Activated CD4-positive, CD25-positive, alpha-beta regulatory T cell (primary cell): ENCODE measurements at places on chromosomes 13 and 19.

DNA sequence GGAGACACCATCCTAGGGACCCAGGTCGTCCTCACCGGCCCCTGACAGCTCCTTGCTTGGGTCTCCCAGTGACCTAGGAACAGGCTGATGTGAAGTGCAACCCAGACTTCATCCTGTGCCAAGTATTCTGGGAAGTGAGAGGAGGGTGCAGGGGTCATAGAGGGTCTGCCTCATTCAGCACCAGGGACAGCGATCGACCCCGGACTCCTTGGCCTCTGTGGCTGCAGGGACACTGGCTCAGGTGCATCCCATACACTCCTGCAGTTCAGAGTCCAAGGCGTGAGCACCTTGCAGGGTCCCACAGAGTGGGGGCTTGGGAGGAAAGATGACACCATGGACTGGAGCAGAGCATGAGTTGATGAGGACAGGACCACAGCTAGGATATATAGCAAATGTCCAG, 10.0 kb upstream of the OR10H2 start:
- no peak for DNase-seq

DNA sequence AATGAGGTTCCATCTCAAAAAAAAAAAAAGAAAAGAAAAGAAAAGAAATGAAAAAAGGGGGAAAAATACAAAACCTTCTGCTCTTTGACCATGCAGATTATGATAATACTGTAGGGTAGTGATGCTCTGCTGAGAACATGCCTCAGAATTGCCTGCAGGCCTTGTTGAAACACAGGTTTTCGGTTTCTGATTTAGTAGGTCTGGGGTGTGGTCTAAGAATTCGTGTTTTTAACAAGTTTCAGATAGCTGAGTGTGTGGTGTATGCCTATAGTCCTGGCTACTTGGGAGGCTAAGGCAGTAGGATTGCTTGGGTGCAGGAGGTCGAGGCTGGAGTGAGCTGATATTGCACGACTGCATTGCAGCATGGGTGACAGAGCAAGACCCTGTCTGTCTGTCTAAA, 14.9 kb upstream of the CYP2B6 start:
- no peak for DNase-seq

DNA sequence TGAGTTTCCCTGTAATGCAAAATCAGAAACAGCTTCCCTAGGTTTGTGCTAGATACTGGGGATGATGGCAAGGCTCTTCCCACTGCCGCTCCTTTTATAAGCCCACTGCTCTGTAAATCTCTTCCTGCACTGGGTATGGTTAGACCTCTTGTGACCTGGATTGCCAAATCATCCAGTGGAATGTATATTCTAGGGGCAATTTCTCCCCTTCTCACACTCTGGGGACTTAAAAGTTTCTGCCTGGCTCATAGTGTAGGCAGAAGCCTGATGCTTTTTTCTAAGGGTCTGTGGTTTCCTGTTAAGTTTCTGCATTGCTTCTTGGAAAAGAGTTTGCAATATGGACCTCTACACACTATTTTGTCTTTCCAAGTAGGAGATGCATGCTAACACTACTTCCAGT, 1582.0 kb upstream of the PCDH20 start:
- DNase-seq, result no peak

DNA sequence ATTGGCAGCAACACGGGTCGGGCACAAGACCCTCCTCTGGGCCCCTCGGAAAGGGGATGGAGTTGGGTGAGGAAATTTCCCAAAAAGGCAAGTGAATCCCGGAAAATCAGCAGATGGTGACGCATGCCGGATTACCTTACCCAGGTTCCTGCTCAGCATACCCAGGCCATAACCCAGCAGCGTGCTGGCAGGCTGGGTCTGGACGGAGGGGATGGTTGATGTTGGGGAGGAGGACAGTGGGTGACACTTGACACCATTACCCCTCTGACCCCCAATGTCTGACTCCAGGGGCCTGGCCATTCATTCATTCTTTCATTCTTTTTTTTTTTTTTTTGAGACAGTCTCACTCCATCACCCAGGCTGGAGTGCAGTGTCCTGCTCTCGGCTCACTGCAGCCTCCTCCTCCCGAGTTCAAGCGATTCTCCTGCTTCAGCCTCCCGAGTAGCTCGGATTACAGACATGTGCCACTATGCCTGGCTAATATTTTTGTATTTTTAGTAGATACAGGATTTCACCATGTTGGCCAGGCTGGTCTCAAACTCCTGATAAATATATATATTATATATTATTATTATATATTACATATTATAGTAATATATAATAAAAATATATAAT, 799 bp downstream of the PVR start:
- DNase-seq, result no peak

DNA sequence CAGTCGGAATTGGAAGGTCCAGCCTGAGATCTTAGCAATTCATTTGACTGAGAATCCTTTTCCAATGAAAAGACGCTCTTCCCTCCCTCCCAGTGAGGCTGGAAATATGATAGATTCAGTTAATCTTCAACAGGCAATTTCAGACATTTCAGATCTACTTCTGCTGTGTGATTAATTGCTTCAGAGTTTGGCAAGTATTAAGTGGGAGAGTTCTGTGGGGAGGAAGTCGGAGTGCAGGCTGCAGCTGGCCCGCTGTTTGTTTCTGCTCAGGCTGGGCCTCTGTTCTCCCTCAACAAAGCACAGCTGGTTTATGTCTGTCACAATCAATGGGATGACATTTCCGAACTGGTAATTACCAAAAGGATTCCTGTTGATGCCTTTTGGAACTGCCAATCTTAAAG, 178.2 kb downstream of the NDFIP2 start:
- DNase-seq, result no peak

GRCh38 chr19:47651691-47652090, 42.8 kb downstream of the BICRA start:
- no peak for DNase-seq

- no peak for DNase-seq
Observed at GRCh38 chr13:111922086-111922485, 144.9 kb upstream of the SOX1 start.

GRCh38 chr19:58274771-58275201, 4.0 kb upstream of the ZNF8 start:
- DNase-seq, result no peak

DNA sequence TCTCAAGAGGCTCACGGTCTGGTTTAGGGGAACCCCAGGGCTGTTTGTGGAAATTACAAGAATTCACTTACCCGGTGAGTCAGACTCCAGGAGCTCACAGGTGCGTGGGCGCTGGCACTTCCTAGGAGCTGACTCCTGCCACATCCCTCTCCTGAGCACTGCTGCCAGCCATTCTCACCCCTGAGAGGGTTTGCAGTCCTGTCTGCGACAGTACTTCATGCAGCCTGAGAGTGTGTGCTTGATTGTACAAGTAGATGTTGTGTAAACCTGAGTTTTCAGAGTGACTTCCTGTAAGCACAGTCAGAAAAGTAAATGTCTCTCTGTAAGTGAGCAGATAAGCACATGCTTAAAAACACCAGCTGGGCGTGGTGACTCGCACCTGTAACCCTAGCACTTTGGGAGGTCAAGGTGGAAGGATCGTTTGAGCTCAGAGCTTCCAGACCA, 8.1 kb downstream of the MRPL4 start:
- DNase-seq, result no peak

- no peak for DNase-seq
Observed at GRCh38 chr19:19937403-19937802, 36.7 kb downstream of the ZNF93 start.

DNA sequence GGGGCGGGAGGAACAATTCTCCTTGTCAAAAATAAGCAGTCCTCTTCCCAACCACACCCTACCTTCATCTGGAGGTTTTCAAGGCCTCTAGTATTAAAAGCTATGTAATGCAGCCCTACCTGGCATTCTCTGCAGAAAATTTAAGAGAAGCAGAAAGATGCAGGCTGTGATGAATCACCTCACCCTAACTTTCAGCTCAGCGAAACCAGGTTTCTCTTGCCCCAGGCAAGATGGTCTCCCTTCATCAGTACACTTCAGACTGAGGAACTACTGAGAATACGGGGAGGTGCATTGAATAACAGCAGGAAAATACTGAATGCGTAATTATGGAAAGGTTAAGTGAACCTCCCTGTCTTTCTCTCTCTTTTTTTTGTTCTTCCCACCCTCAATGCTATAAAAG, 437.6 kb upstream of the KLF12 start:
- DNase-seq, result no peak

GRCh38 chr13:86714495-86714894, 915.3 kb upstream of the SLITRK6 start:
- no peak for DNase-seq

- DNase-seq, result no peak
Observed at GRCh38 chr19:45448887-45449299, 18.9 kb upstream of the FOSB start.

GRCh38 chr19:48591021-48591420, 15.5 kb upstream of the SPACA4 start:
- no peak for DNase-seq

GRCh38 chr19:8585894-8586750, 8.9 kb upstream of the MYO1F start:
- no peak for DNase-seq

GRCh38 chr13:27592865-27593264, 27.5 kb downstream of the LNX2 start:
- DNase-seq, result no peak

- no peak for DNase-seq
Observed at GRCh38 chr13:39201180-39201579, 162.9 kb downstream of the NHLRC3 start.

DNA sequence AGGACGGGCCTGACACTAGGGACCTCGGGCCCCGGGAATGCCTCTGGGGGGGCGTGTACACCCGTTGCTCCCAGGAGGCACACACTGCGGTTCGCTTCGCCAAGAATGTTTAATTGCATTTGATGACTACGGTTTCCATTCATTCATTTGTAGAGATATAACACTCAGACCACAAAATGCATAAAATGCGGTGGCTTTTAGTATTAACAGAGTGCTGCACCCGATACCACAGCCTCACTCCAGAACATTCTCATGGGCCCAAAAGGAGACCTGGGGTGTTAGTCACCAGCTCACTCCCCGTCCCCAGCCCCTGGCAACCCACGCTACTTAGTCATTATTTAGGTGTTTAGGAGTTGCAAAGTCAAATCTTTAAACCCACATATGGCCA, 21.8 kb downstream of the HCN2 start:
- peak; percentile 29 for DNase-seq

- DNase-seq, result no peak
Observed at GRCh38 chr13:59706101-59706976, 457.4 kb downstream of the DIAPH3 start.

- DNase-seq, result no peak
Observed at GRCh38 chr13:39209731-39210531, 171.7 kb downstream of the NHLRC3 start.

DNA sequence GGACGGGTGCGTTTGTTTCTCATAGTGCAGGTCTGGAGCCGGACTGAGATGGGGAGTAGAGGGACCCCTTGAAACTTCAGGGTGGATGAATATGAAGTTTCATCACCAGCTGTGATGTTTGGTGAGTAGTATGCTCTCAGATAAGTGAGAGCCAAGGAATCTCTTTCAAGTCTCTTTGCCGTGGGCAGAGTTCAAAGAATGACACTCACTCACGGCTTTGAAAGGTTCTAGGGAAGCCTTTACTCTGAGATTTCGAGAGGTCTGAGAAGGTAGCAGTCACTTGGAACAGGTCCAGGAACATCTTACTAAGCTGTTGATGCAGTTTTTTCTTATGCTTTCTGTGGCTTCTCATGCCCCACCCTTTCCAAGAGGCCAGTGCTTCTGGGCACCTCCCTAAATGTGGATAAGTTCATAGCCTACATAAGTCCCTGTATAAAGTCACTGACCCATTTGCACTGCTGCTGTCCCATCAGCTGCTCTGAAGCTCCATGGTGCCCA, at the start of gene IGFL2:
TSS of gene IGFL2 (plus strand) at position 448 of the 498 bp plus-strand sequence. CDS start at position 489, 41 bp downstream.
- DNase-seq, result no peak

DNA sequence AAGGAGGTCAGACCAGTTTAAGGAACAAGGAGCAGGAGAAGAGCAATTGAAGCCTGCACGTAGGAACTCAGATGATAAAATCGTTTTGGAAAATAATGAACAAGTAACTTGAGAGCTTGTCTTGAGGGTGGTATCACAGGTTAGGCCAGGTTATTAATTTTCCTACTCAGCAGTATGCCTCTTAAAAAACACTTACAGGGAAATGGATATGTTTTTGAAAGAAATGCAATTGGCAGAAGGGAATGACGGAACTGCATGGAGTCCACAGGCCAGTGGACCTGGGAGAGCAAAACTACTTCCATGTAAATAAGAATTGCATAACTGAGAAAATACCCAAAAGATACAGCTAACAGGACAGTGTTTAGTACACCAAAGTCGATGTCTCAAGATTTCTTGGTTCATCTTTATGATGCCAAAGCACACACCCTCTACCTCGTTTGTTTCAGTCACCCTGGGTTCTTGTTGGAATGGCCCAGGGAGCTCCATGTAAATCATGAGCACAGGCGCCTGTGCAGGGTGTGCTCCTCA, 35.2 kb downstream of the MBNL2 start:
- DNase-seq, result no peak

DNA sequence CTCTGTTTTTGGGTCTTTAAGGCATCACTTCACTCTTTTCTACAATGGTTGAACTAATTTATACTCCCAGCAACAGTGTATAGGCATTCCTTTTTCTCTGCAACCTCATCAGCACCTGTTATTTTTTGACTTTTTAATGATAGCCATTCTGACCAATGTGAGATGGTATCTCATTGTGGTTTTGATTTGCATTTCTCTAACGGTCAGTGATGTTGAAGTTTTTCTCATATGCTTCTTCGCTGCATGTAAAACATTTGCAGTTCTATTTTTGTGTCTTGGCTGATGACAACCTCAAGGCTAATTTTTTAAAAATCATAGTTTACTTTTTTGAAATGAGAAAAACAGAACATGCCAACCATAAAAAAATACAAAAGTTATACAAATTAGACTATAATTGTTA, 258.2 kb upstream of the EDNRB start:
- no peak for DNase-seq

DNA sequence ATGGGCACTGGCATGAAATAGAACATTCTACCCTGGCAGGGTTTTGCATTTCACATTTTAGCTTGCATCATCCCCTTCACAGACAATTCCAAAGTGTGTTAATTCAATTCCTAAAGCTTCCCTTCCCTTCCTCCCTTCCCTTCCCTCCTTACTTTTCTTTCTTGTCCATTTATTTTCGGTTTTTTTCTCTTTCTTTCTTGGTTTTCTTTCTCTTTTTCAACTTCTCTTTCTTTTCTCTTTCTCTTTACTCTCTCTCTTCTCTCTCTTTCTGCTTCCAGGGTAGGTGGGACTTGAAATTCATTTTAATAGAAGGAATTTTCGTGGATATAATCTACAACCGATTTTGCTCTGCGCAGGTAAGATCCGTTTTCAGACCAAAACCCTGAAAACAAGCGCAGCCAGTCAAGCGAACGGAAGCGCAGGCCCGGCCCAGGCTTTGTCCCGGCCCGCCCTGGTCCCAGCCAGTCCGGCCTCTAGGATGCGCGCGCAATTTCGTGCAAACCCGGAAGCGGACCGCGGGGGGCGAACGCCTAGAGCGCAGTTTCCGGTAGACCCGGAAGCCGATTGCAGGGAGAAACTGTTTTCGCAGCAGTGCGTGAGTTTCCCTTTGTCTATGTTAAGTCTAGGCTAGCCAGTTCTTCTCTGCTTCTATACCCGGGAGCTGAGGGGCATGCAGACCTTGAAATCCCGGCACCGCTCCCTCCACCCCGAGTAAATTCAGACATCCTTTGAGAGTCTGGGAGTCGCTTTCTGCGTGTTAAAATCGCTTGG, at the start of gene ZNF528:
TSS of gene ZNF528 (plus strand) at position 540 of the 771 bp plus-strand sequence. CDS start 4,165 bp downstream, outside the sequence.
- DNase-seq, result peak; percentile 86

- DNase-seq, result no peak
Observed at GRCh38 chr19:7295912-7296536, 1.8 kb upstream of the INSR start.
